ENCODE measurements at places on chromosomes 7 and 10. TPM values are rescaled to one million over a fixed set of nuclear protein-coding genes. Genes with fewer than 3 reads are reported as not detected.

LIPF gene
- not detected for total RNA-seq

TMEM176A gene
- 9.8 TPM for total RNA-seq

- no peaks in the 10 kb centered on the region for H3K4me1 ChIP-seq
- H3K4me3 ChIP-seq, result no peak overlapping the region
- H3K36me3 ChIP-seq, result no peaks in the 10 kb centered on the region
- no peaks in the 10 kb centered on the region for H3K27me3 ChIP-seq
Observed at GRCh38 chr7:147524726-147525250, 1065.8 kb upstream of the C7orf33 start.

GRCh38 chr7:137829337-137829992 is 17.3 kb downstream of the DGKI start:
- no peak for DNase-seq
- H3K4me3 ChIP-seq, result no peak overlapping the region
- H3K36me3 ChIP-seq, result no peaks in the 10 kb centered on the region

DNA sequence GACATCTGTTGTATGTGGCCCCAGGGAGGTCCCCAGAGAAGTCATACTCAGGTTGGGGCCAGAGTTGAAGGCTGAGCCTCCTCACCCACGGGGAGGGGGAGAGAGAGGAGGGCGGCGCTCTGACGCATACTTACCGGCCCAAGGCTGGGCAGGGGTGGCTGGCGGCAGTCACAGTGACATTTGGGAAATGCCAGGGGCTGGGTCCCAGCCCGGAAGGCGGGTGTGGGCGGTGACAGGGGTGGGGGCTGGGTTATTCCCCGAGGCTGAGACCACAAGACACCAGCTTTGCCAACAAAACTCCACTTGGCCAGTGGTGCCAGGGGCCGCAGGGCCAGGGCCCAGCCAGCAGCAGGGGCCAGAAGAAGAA is 41.1 kb downstream of the RASGEF1A start:
- no peak overlapping the region for H3K4me3 ChIP-seq
- peaks cover 22% of the 10 kb centered on the region for H3K27me3 ChIP-seq
- H3K36me3 ChIP-seq, result no peaks in the 10 kb centered on the region
- DNase-seq, result no peak
- H3K4me1 ChIP-seq, result no peaks in the 10 kb centered on the region

All from gastrocnemius medialis (tissue), 4 donors.